Activated CD8-positive, alpha-beta memory T cell treated with anti-CD3 and anti-CD28 coated beads for 48 hours (primary cell): ENCODE measurements at places on chromosomes 3 and 15.

- no peak for DNase-seq
Measured at GRCh38 chr3:131849616-131850015, 185.2 kb downstream of the CPNE4 start.

GRCh38 chr3:30596152-30596551 lies 10.2 kb upstream of the TGFBR2 start:
- no peak for DNase-seq

DNA sequence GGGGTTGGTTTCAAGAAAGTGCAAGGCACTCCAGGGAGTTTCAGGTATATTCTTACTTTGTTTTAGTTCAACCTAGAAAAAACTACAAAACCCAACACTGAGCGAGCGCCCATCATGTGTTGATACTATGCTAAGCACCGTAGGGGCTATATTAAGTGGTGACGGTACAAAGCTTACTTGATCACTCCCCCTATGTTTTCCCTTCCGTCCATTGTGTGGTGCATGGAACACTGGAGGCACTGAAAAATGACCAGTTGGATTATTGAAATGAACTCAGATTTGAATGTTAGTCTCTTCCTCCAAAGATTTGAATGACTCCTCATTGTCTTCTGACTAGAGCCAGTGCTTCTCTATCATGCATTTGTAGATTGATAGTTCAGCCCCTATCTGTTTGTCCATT lies 6.6 kb downstream of the MYZAP start:
- DNase-seq = no peak

- DNase-seq = no peak
Measured at GRCh38 chr3:72355168-72355567, 493.1 kb downstream of the SHQ1 start.

- no peak for DNase-seq
Measured at GRCh38 chr3:190048932-190049441, 71.7 kb downstream of the P3H2 start.

DNA sequence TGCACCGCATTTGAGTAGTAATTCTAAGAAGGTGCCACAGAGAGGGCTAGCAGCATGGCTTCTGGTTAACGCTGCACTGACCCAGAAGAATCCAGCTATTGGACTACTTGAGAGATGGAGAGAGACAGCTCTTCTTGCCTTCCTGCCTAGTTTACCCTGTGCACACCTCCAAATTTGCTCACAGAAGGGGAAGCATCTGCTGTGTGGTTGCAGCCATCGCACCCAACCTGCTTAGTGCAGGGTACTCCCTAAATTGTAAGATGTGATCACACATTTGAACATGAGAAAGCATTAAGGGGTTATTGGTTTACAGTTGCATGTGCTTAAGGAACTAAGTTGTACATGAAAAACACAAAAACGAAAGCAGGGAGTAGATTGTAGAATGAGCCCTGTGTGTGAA lies 122.1 kb downstream of the FOXB1 start:
- no peak for DNase-seq

- DNase-seq = no peak
Measured at GRCh38 chr3:115975353-115975752, 352.0 kb downstream of the GAP43 start.

DNA sequence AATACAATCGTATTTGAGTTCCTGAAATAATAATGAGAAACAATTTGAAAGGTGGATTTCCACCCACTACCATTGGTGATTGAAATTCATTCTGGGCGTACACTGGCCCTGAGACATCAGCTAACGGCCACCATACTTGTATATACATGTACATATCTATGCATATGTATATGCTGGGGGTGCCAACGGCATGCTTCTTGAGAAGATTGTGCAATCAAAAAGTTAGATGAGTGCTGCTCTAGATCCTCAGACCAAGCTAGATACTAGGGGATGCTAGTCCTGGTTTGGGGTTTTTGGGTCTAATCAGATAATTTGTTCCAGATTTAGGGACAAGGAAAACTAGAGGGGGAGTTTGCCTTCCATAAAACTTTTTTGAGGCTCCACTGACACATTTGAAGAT lies 2.9 kb downstream of the TMEM40 start:
- DNase-seq = no peak

- DNase-seq = no peak
Measured at GRCh38 chr3:13376091-13376490, 44.0 kb downstream of the NUP210 start.

GRCh38 chr3:186950402-186951093 lies 20.2 kb downstream of the ST6GAL1 start:
- no peak for DNase-seq

DNA sequence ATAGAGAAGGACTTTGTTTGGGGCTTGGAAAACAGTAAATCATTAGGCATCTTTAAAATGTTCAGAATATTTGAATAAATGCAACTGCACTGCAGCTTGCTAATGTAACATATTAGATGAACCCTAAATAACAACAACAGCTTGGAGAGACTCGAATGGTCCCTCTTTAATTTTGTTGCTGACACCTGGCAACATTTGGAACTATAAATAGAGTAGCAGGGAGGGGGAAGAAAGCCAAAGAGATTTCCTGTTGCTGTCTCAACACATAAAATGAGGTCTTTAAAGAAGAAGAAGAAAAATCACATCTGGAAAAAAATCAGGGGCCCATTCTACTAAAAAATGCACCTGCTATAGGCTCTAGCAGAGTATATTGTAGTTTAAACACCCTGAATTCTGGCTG lies 49.9 kb upstream of the DPPA4 start:
- no peak for DNase-seq

DNA sequence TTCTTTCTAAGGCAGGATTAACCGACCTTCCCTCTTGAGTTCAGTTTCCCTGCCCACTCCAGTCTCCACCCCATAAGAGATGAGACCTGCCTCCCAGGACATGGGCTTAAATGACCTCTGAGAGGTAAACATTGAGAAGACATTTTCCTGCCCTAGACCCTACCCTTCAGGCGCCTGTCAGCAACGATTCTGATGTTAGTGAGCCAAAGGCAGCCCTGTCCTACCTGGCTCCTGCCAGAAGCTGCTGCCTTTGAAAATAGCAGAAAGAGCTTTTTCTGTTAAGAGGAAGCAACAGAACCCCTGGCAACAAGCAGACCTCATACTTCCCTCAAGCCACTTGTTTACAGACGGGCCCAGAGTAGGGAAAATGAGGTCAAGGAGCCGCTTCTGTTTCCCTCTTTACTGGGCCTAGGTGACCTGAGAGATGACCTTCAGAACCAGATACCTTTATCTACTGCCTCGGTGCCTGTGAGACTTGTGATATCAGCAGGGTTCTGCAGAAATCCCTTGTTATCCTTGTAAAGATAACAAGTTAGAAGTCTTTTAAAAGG lies 52.0 kb downstream of the CD200R1L start:
- DNase-seq = no peak

GRCh38 chr15:65923264-65923663 lies 54.0 kb downstream of the RAB11A start:
- no peak for DNase-seq

GRCh38 chr3:71078723-71079525 lies 504.6 kb downstream of the FOXP1 start:
- DNase-seq = no peak

GRCh38 chr15:67559158-67559557 lies 16.7 kb downstream of the MAP2K5 start:
- no peak for DNase-seq

DNA sequence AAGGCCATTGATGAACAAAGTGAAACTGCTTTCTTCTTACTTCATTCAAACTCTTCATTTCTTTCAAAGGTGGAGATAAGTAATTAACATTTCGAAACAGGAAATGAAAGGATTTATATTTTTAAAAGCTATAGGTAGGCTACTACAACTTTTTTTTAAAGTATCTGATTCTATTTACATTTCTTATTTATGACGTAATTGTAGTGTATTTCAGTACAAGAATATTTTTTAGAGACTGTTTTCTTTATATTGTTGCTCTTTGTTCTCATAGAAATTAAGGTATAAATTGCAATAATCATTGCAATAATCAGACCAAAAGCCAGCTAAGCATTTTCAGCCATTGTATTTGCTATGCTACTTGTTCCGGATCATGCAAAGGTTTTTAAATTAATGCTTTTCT lies 13.7 kb downstream of the ZFAND6 start:
- no peak for DNase-seq

DNA sequence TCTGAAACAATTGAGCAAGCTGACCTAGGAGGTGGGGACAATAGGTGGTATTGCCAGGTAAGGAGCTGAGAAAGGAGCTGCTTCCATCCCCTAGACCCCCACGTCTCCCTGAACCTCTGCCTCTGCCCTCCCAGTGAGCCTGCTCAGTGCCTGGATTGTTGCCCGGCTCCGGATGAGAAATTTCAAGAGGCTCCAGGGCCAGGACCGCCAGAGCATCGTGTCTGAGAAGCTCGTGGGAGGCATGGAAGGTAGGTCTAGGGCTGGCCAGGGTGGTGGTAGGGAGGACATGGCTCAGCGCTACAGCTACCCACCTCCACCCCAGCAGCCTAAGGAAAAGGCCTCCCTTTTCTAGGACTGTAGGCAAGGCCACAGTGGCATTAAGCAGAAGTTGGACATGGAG lies 13.3 kb downstream of the DUOX1 start:
- no peak for DNase-seq

GRCh38 chr15:96125721-96126415 lies 204.6 kb upstream of the NR2F2 start:
- no peak for DNase-seq

- DNase-seq = no peak
Measured at GRCh38 chr15:29452881-29453731, 183.5 kb upstream of the NSMCE3 start.

DNA sequence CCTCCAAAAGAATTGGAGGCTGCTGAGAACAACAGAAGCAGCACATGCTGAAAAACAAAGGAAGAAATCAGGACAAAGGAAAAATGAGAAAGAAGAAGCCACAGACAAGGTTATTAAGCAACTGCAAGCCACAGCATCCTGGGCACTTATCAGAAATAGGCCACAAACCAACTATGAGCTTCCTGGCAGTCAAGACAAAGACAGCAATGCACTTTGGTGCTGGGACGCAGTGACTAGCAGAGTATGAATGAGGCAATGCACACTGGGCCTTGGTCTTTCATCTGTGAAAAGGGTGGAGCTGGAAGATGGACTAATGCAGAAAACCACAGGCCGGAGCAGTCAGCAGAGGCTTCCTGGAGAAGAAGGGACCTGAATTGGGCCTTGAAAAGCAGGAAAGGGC lies 56.0 kb upstream of the LINGO1 start:
- no peak for DNase-seq

GRCh38 chr3:73729969-73730440 lies 105.3 kb upstream of the PDZRN3 start:
- DNase-seq = no peak

GRCh38 chr3:115832265-115832664 lies 209.0 kb downstream of the GAP43 start:
- no peak for DNase-seq

- DNase-seq = no peak
Measured at GRCh38 chr15:69232144-69232543, 66.6 kb upstream of the PAQR5 start.

DNA sequence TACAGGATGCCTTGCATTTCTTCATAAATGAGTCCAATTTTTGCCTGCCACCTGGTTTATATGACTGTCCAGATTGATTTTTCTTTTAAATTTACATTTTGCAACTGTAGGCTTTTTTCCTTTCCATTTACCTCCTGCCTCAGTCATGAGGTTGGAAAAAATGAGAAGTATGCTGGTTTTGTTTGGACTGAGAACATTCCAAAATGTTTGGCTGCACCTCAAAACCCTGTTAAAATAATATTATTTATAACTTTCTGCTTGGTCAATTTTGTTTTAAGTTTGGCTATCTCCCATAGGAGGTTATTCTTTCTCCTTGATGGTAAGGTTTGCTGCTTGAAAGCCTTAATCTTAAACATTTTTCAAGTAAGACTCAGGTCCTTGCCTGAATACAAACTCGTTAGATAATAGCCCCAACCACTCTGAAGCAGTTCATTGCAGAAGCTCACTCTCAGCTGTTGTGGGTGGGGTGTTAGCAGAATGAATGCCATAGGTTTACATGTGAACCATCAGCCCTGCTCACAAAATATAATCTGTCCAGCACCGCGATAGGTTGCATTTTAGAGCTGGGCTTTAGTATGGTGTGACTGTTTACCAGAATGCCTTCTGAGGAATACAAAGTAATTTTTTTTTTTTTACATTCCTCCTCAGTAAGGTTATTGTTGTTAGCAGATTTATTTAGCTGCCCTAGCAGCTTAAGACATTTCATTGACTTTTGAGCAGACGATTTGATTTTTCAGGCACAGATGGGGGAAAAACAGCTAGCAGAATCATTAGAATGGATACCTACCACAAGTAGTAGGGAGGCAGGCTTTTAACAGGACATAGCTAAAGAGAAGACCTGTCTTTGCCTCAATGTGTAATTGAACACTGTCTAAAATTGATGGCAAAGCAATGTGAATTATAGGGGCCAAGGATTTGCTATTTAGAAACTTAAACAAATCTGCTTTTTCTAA lies 630.8 kb upstream of the KCNMB2 start:
- no peak for DNase-seq

- DNase-seq = no peak
Measured at GRCh38 chr3:46395210-46395661, 11.6 kb downstream of the CCR5AS start.

GRCh38 chr3:73707772-73708171 lies 83.0 kb upstream of the PDZRN3 start:
- DNase-seq = no peak

GRCh38 chr3:171813897-171814460 lies 3.7 kb upstream of the PLD1 start:
- no peak for DNase-seq

DNA sequence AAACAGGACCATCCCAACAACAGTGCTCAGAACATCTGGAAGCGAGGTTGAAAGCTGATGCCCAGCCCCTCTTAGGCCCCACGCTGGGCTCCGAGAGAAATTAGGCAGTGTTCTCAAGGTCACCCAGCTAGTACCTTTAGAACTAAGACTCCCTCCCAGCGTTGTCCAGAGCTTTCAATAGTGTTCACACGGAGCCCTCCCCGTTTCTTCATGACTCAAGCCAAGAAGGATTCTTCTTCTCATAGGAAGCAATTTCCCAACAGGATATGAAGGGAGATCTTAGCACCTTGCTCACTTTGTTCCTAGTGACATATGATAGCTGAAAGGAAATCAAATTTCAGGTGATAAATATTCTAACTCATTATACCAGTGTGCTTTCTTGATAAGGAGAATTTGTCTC lies 244.2 kb upstream of the ST8SIA2 start:
- no peak for DNase-seq

GRCh38 chr15:99105514-99106341 lies 848 bp downstream of the SYNM start:
- DNase-seq = no peak

GRCh38 chr3:126792998-126793397 lies 89.0 kb downstream of the CHCHD6 start:
- no peak for DNase-seq

- no peak for DNase-seq
Measured at GRCh38 chr3:165464736-165465135, 268.6 kb upstream of the SLITRK3 start.

GRCh38 chr15:20355256-20355868 lies 186.2 kb downstream of the GOLGA6L6 start:
- DNase-seq = no peak

GRCh38 chr3:182892226-182892625 lies 88.1 kb downstream of the DCUN1D1 start:
- no peak for DNase-seq
